ENCODE measurements at places on chromosomes 4 and X.
A peak's percentile ranks its signal among the peaks of the same experiment; 100 is the strongest.

DNA sequence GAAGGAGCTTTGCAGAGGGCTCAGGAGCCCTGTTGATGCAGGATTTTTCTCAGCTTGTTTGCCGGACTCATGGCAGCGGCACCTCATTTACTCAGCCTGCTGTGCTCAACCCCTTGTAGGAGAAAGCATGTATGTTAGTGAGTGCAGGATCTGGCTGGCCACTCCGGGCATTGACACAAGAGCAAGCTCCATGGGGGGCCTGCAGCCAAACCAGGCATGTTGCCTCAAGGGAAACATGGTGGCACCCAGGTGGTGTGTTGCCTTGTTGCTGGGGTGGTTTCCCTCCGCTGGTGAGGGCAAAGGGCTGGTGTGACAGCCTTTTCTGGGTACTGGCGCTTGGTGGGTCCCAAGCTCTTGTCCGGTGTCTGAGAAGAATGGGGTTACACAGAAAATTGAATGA, 189.3 kb upstream of the ANXA3 start:
- DNase-seq: no peak

- no peak for DNase-seq
Observed at GRCh38 chr4:145878501-145879435, 59.9 kb downstream of the ZNF827 start.

- DNase-seq: no peak
Observed at GRCh38 chr4:77093401-77093800, 17.6 kb upstream of the CCNI start.

- DNase-seq: no peak
Observed at GRCh38 chrX:20412871-20413486, 146.3 kb upstream of the RPS6KA3 start.

DNA sequence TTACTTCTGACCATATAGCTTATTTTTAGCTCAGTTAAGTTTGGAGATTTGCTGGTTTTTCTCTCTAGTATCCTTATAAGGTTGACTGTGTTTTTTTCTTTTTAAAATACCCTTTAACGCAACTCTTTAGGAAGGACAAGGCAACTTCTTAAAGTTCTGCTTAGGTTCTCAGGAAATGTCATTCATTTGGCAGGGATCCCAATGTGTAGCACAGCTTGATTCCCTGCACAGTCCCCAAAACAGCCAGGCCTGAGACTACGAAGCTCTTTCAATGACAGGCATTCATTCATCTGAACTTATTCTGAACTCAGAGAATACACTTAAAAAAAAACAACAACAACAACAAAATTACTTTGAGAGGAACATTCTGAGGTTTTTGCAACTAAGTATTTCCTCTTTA, 1765.8 kb downstream of the PCDH7 start:
- no peak for DNase-seq

- no peak for DNase-seq
Observed at GRCh38 chrX:65194547-65194946, 218.3 kb upstream of the ZC4H2 start.

DNA sequence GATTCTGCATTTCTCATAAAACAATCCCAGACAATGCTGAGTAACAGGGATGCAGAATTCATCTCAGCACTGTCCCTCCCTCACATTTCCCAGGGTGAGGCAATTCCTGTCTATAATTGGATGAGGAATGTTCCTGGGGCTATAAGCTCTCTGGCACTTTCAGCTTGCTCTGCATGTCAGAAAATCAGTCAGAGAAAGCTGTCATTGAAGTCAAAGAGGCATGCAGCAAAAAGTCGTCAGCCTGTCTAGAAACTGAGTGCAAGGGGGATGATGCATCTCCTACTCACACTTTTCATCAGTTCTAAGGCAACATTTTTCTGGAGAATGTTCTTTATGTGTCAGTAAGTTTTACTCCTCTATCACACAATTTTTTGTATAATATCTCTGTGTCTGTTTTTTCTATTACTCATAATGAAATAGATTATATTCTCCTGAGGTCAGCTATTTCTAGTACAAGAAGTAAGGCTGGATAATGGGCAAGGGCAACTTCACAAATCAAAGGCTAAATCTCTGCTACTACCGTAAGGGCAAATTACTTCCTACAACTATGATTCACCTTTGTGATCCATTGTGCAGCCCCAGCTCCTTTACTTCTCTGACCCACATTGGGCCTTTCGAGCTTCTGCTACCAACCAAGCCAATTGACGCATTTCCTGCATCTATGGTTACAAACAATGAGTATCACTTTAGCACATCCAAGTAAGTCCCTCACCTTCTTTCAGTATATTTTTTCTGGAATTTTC, 56.0 kb downstream of the TASL start:
- DNase-seq: peak; percentile 43

DNA sequence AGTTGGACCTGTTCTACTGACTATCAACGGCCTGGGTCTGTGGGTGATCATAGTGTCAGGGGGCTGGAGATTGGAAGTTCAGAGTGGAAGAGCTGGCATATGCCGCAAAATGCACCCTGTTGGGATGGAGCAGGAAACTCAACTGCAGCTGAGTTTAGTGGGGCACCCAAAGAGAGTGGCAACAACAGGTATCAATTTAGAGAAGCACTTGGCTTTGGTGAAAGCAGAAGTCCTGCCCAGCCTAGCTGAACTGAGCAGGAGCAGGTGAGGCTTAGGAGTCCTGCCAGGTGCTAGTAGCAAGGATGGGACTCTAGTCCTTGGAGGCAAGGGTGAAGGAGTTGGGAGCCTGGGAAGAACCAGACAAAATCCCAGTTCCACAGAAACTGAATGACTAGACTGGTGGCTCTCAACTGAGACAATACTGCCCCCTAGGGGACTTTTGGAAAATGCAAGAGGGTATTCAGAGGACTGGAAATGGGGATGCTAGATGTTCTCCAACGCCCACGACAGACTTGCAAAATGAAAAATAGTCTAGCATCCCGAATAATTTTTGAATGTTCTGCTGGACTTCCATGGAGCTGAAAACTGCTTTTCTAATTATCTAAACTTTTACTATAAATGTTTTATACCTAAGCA, 49.4 kb downstream of the RTL9 start:
- DNase-seq: no peak

DNA sequence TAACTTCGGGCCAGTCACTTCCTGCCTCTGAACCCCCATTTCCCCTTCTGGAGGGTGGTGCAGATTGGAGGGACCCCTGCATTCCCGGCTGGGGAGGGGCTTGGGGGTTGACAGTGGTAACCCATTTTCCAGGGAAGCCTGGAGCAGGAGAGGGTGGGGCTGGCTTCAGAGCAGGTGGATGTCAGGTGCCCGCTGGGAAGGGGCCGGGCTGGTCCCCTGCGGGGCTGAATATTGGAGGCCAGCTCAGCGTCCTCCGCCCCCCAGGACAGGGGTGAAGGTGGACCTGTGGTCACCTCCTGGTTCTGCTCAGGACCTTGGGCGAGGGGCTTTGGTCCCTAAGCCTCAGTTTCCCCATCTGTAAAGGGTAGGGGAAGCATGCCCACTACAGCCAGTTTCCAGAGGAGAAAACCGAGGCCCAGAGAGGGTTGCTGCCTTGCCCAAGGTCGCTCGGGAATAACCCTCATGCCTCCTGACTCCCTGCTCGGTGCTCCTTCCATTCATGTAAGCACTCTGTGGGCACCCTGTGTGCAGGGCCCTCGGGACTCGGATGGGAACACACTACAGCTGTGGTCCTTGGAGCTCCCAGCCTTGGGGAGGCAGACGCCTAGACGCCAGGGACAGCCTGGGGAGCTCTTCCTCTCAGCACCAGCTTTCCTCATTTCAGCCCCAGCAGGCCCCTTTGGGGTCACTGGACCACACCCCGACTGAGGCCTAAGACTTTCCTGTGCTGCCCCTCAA, 683 bp downstream of the MAN2B2 start:
- DNase-seq: no peak

- DNase-seq: no peak
Observed at GRCh38 chr4:123824524-123824923, 427.9 kb downstream of the SPRY1 start.

- DNase-seq: no peak
Observed at GRCh38 chrX:10893366-10893765, 217.8 kb upstream of the HCCS start.

DNA sequence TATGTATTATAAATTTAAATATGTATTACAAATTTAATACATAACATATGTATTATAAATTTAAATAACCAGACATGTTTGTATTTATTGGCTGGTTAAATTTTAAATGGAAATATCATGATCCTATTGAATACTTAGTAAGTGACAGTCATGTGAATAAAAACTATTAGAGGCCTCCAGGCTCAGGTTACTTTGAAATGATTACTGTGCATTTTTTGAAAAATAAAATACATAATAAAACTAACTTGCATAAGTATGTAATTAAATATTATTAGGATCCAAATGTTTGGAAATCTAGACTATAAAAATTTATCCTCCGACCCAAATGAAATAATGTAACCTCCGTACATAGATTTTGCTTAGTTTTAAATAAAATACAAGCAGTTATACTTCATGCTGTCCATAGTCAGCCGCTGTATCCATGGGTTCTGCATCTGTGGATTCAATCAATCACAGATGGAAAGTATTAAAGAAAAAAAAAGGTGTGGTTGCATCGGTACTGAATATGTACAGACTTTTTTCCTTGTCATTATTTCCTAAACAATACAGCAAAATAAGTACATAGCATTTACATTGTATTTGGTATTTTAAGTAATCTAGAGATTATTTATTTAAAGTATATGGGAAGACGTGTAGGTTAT, 140.7 kb downstream of the WDFY3 start:
- no peak for DNase-seq

GRCh38 chr4:110959041-110959643, 336.3 kb upstream of the PITX2 start:
- no peak for DNase-seq

DNA sequence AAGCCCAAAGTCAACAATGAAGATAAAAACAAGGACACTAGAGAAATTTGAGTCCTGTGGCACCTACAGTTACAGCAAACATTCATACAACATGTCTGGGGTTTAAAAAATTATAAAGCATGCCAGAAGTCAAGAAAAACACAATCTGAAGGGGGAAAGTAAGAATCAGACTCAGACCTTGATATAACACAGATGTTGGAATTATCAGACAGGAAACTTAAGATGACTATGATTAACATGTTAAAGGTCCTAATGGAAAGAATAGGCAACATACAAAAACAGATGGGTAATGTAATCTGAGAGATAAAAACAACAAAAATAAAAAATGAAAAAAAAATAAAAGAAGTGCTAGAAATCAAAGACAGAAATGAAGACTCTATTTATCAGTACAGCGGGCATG, 446.5 kb downstream of the SPRY1 start:
- no peak for DNase-seq

- no peak for DNase-seq
Observed at GRCh38 chr4:150135134-150135772, 57.0 kb downstream of the DCLK2 start.

DNA sequence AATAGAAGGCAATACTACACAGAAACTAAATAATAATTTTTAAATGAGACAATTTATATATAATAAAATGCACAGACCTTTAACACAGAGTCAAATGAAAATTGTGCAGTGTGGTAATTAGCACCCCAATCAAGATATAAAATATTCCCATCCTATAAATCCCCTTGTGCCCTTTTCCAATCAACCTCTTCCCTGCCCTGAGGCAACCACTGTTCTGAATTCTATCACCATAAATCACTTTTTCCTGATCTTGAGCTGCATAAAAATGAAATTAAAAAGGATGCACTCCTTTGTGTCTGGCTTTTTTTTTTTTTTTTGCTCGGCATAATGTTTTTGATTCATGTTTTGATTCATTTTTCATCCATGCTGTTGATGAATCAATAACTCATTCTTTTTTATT, 107.0 kb downstream of the ATP8A1 start:
- DNase-seq: no peak

- no peak for DNase-seq
Observed at GRCh38 chr4:174218127-174218790, 65.2 kb downstream of the FBXO8 start.

DNA sequence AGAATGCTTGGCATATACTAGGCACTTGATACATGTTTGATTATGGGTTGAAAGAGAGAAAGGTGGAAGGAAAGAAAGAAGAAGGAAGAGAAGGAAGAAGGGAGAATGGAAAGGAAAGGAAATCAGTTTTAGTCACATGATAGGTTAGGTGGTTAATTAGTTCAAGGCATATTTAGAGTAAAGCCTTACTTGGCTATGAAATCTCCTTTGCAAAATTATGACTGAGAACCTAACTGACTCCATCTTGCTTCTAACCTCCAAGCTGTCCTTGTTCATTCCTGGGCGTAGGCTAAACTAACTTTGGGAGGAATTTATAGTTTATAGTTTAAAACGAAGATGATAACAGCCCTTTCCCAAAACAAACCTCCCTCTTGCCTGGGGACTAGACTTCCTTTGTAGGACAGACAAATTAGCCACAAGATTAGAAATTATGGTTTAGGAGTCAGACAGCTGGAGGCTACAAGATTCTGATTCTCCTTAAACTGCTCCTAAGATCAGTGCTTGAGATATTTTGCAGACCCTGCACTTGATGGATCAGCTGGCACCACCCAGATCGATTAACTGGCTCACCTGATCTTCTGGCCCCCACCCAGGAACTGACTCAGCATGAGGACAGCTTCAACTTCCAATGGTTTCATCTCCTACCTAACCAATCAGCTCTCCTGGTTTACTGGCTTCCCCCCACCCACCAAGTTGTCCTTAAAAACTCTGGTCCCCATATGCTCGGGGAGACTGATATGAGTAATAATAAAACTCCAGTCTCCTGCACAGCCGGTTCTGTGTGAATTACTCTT, 55.0 kb downstream of the TXK start:
- no peak for DNase-seq

- DNase-seq: no peak
Observed at GRCh38 chr4:77816546-77816945, 2.6 kb downstream of the CNOT6L start.

- peak; percentile 1 for DNase-seq
Observed at GRCh38 chrX:149829751-149830191, 48.0 kb downstream of the MAGEA9 start.

DNA sequence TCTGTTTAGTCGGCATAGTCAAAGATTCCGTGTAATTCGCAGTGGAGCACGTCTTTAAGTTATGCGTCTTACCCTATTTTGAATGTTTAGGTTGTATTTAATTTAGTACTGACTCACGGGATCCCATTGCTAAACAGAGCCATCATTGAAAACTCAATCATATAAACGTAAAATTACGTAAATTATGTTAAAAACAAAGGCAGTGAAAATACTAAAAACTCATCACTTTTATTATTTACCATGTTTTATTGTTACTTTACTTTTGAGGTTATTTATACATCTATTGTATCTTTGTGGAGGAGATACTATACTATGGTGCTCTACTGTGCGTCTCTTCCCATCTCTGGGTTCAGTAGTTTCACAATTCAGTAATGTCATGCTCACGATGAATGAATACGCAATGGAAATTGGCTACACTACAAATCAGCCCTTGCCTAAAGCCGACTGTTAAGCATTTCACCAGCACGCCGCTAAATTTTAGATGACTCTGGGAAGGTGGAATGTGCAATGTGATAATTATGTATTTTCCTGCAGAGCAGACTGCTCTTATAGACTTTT, 944 bp downstream of the FUNDC2 start:
- peak; percentile 37 for DNase-seq

Measured in GM04503 (cell line).